Osteocyte (in vitro differentiated cells): ENCODE measurements at places on chromosomes 7 and 10. TPM values are rescaled to one million over a fixed set of nuclear protein-coding genes. Genes with fewer than 3 reads are reported as not detected.

DNA sequence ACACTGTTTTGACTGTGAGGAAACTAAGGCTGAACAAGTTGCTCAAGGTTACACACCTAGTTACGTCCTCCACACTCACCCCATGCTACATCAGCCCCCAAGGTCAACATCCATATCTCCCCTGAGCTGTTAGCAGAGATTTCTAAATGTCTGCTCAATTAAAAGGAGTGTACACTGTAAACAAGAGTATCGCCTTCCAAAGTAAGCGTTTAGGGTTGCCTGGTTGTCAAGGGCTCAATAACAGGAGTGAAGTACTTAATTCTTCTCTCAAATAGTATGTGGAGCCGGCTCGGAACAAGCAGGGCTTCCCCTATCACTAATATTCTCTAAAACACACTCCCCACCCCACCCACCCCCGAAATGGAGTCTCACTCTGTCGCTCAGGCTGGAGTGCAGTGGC is 412.8 kb upstream of the GALNT17 start:
- no peaks in the 10 kb centered on the region for H3K27me3 ChIP-seq
- DNase-seq = no peak
- no peak overlapping the region for H3K4me3 ChIP-seq
- H3K36me3 ChIP-seq = peaks cover 10% of the 10 kb centered on the region
- H3K4me1 ChIP-seq = peaks cover 10% of the 10 kb centered on the region

- H3K27ac ChIP-seq = peak overlapping the region; percentile 100
- DNase-seq = no peak
- H3K4me3 ChIP-seq = peak overlapping the region; percentile 99
- peaks cover 31% of the 10 kb centered on the region for H3K4me1 ChIP-seq
- peaks cover 12% of the 10 kb centered on the region for H3K36me3 ChIP-seq
- no peaks in the 10 kb centered on the region for H3K27me3 ChIP-seq
Observed at GRCh38 chr10:72353965-72354355, 759 bp downstream of the DNAJB12 start.

DNA sequence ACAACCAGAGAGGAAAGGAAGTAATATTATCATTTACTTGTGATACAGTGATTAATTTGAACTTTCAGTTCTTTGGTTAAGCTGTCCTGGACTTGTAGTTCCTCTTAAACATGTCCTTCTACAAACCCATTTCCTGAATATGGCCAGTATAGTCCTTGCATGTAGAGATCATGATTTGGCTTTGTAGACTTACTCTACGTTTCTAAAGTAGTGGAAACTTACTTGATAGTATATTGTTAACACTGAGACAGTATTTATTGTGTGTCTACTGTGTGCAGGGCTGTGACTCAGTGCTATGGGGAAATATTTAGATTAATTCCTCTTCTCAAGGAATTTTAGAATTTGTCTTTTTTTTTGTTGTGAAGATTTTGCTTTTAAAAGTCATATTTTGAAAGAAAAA is 109.5 kb downstream of the NRF1 start:
- H3K36me3 ChIP-seq = peaks cover 47% of the 10 kb centered on the region
- H3K4me1 ChIP-seq = no peaks in the 10 kb centered on the region
- H3K27me3 ChIP-seq = no peaks in the 10 kb centered on the region
- no peak for DNase-seq
- H3K27ac ChIP-seq = no peak overlapping the region
- H3K4me3 ChIP-seq = no peak overlapping the region

GRCh38 chr7:33674804-33675411 is 230.4 kb upstream of the BMPER start:
- peaks cover 10% of the 10 kb centered on the region for H3K4me1 ChIP-seq
- DNase-seq = no peak
- H3K27me3 ChIP-seq = no peaks in the 10 kb centered on the region
- H3K27ac ChIP-seq = no peak overlapping the region
- H3K4me3 ChIP-seq = no peak overlapping the region

DNA sequence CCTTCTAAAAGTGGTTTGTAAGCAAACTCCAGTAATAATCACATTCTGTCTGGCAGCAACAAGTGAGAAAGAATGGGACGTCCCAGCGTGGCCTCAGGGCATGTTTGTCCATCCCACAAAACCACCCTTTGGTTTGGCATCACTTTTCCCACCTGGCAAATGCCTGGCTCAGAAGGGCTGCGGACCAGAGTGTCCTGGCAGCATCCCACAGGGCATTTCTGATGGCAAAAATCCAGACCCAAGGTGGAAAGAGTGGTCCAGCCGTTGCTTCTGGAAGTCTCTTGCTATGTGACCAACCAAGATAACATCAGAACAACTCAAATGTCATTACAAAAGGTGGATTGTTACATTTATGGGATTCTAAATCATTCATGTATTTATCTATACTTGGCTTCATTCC is 174.4 kb downstream of the CREB5 start:
- no peak for DNase-seq
- no peaks in the 10 kb centered on the region for H3K27me3 ChIP-seq
- H3K4me1 ChIP-seq = peaks cover 2% of the 10 kb centered on the region
- no peak overlapping the region for H3K27ac ChIP-seq
- no peaks in the 10 kb centered on the region for H3K36me3 ChIP-seq
- H3K4me3 ChIP-seq = no peak overlapping the region

- no peak overlapping the region for H3K27ac ChIP-seq
- H3K4me3 ChIP-seq = no peak overlapping the region
- H3K36me3 ChIP-seq = no peaks in the 10 kb centered on the region
- DNase-seq = no peak
- peaks cover 17% of the 10 kb centered on the region for H3K4me1 ChIP-seq
Observed at GRCh38 chr10:34575882-34576281, 239.2 kb downstream of the PARD3 start.

GRCh38 chr10:69576334-69577011 is 3.3 kb upstream of the NEUROG3 start:
- no peak overlapping the region for H3K4me3 ChIP-seq
- peaks cover 90% of the 10 kb centered on the region for H3K27me3 ChIP-seq
- H3K4me1 ChIP-seq = peaks cover 12% of the 10 kb centered on the region
- DNase-seq = no peak

The MKX gene
- total RNA-seq = 20.5 and 21.5 TPM in 2 replicates

The CTNNA3 gene
- total RNA-seq = 0.30 and 0.39 TPM in 2 replicates

The CYP3A4 gene
- total RNA-seq = not detected in 2 replicates

The PTER gene
- total RNA-seq = 2.6 and 3.1 TPM in 2 replicates

The OR2A12 gene
- total RNA-seq = not detected in 2 replicates

The SAP25 gene
- total RNA-seq = 1.5 TPM in 1 of 2 replicates, not detected in the other

The OR13A1 gene
- total RNA-seq = not detected in 2 replicates

The DNAH11 gene
- total RNA-seq = not detected in 2 replicates

The INPP5F gene
- total RNA-seq = 36.8 and 38.6 TPM in 2 replicates

The BTBD16 gene
- not detected in 2 replicates for total RNA-seq

The COL17A1 gene
- total RNA-seq = not detected in 2 replicates
